ENCODE measurements at places on chromosomes 16 and 17. TPM values are rescaled to one million over a fixed set of nuclear protein-coding genes. Genes with fewer than 3 reads are reported as not detected.

DNA sequence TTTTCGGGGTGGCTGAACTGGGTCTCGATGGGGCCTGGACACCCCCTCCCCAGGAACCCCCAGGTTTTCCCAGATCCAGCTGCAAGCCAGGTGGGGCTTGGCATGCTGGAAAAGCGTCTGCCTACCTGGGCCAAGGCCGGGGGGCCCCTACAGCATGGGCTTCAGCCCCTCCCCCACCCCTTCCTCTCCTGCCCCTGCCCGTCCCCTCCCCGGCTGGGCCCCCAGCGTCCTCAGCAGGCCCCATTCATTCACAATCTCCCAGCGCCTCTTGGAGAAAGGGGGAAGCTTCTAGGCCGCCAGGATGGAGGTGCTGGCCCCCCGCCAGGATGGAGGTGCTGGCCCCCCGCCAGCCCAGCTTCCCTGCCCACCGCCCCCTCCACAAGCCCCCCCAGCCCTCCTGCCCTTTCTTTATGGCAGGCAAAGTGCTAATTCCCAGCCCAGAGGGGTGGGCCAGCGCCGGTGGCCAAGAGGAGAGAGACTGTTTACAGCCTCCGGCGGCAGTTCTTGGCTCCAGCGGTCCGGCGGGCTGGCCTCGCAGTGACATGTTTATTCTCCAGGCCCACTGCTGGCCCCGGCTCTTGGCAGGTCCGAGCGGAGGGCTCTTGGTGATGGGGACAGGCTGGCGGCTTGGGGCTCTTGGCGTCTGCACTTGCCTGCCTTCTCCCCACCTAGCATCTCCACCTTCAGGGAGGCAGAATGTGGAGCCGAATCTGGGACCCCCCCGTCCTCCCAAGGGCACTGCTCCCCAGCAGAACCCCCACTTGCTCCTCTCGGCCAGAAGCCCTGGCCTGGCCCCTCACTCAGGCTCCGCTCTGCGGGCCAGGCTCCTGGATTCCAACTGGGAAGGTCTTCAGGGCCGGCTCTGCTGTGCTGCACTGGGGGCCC lies 94.4 kb upstream of the CIBAR2 start:
- H3K27me3 ChIP-seq = no peaks in the 10 kb centered on the region
- H3K4me1 ChIP-seq = peaks cover 14% of the 10 kb centered on the region
- H3K27ac ChIP-seq = peak overlapping the region; percentile 28
- DNase-seq = peak; percentile 74

- H3K4me1 ChIP-seq = no peaks in the 10 kb centered on the region
- no peak overlapping the region for H3K4me3 ChIP-seq
- H3K27ac ChIP-seq = no peak overlapping the region
- no peaks in the 10 kb centered on the region for H3K27me3 ChIP-seq
- no peaks in the 10 kb centered on the region for H3K36me3 ChIP-seq
Observed at GRCh38 chr17:27466743-27467375, 10.6 kb downstream of the KSR1 start.

- no peaks in the 10 kb centered on the region for H3K27me3 ChIP-seq
- no peak for DNase-seq
- peaks cover 45% of the 10 kb centered on the region for H3K4me1 ChIP-seq
Observed at GRCh38 chr17:81045590-81046095, 10.7 kb downstream of the BAIAP2 start.

GRCh38 chr17:60704170-60704569 lies 26.5 kb downstream of the BCAS3 start:
- H3K4me3 ChIP-seq = no peak overlapping the region
- no peaks in the 10 kb centered on the region for H3K4me1 ChIP-seq
- H3K36me3 ChIP-seq = peaks cover 20% of the 10 kb centered on the region
- DNase-seq = no peak
- no peak overlapping the region for H3K27ac ChIP-seq

DNA sequence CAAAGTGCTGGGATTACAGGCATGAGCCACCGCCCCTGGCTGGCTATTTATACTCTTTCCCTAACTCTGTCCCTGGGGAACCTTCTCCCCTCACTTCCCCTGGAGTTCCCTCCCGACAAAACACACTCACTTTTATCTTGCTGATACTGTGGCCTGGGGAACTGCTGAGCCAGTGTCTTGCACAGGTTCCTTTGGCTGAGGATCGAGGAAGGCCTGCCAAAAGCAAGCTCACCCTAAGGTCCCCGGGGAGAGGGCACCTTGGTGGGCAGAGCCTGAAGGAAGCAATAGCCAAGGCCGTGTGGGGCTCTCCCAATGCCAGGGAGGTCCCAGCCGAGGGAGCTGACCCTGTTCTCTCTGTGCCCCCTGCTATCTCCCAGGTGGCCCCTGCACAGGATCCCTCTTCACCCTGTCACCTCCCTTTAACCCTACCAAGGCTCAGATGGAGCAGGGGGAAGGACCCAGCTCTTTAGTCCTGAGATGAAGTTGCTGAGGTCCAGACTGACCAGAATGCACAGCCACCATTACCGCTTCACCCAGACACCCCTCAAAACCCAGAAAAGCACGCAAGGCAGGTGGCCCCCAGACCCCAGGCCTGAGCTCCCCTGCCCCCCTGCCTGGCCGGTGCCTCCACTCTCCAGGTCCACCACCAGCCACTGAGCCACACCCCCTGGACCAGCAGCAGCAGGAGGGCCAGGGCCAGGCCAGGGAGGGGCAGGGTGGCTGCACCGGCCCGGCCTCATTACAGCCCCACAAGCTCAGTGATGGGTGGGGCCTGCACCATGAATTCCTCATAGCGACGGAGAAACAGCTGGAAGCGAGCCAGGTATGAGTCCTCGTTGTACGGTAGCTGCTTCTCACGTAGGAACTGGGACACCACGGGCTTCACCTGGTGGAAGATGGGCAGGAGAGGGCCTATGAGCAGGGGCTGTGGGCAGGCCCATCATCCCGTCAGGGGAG lies 5.1 kb upstream of the FDXR start:
- no peak overlapping the region for H3K4me3 ChIP-seq
- no peak overlapping the region for H3K27ac ChIP-seq
- no peaks in the 10 kb centered on the region for H3K27me3 ChIP-seq
- H3K4me1 ChIP-seq = peaks cover 26% of the 10 kb centered on the region

DNA sequence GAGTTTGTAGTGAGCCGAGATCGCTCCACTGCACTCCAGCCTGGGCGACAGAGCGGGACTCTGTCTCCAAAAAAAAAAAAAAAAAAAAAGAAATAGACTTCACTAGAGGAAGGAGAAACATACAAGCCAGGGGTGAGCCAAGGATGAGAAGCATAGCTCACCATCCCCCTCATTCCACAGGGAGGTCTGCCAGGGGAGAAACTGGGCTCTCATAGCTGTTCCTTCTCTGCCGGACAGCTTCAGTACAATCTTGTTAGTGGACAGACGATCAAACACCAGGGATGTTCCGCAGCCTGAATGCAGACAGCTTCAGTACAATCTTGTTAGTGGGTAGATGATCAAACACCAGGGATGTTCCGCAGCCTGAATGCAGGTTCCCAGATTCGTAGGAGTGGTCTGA lies 509.6 kb downstream of the CDH13 start:
- H3K27ac ChIP-seq = no peak overlapping the region
- DNase-seq = no peak
- no peaks in the 10 kb centered on the region for H3K27me3 ChIP-seq
- H3K4me3 ChIP-seq = no peak overlapping the region
- H3K36me3 ChIP-seq = no peaks in the 10 kb centered on the region

DNA sequence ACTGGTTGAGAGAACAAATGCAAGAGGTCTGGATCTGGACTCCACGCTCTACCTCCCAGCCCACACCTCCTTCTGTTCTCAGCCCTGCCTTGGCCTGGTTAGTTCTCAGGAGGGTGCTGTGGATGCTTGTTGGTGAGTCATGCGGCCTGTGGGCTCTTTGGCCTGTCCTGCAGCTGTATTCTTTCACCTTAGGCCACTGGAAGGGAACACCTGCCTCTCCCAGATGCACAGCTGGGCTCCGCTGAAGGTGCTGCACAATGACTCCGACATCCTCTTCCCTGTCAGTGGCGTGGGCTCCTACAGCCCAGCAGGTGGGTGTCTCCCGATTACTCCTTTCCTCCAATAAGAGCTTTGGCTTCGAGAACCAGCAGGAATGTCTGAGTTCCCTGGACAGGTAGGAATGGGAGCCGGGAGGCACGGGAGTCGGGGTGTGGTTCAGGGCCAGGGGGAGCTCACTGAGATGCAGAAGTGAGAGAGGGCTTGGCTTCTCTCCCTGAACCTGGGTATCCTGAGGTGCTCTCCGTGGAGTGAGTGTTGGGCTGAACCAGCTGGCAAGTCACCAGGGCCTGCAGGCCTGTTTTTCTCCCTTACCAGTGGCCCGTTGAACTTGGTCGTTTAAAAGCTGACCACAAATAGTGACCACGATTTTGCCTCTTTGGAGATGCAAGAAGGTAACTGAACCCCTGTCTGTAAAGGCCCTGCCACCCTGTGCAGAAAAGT lies 85.0 kb downstream of the SNX29 start:
- H3K36me3 ChIP-seq = no peaks in the 10 kb centered on the region
- no peaks in the 10 kb centered on the region for H3K27me3 ChIP-seq
- peak overlapping the region; percentile 56 for H3K27ac ChIP-seq

Gene TP53TG3B
- not detected for total RNA-seq

DNA sequence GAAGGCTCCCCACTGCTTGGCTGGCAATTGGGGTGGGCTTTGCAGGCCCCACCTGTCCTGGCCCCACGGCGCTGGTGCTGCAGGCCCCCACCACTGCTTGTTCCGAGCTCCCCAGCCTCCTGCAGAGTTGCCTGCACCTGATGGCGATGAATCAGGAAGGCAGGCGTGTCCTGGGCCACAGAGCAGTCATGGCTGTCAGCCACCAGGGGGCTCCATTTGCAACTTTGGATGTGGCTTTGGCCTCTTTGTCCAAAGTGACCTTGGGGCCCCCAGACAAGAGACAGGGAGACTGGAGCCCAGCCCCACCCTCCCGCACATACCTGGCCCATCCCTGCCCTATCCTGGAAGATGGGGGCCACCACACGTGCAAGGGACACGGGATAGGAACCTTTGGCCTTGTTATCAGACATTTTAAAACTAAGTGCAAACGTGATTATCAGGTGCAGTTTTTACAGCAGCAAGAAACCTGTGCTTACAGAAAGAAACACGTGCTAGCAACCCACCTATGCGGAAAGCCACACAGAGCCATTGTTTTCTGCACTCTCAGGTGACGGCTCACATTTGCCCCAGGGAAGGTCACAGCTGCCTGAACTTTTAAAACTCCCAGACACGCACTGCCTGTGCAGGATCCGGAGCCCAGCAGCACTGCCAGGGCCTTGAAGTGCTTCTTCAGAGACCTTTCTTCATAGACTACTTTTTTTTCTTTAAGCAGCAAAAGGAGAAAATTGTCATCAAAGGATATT lies at the start of gene DNASE1:
Gene DNASE1, plus strand, starts transcription at position 443 of the 743 bp plus-strand sequence. CDS start 683 bp downstream, outside the sequence.
- no peak within 1 kb of the TSS for H3K4me3 ChIP-seq
- H3K4me1 ChIP-seq = peaks cover 5% of the 10 kb centered on the region
- H3K27ac ChIP-seq = peak within 1 kb of the TSS; percentile 42
- peaks cover 42% of the 10 kb centered on the region for H3K36me3 ChIP-seq
- no peaks in the 10 kb centered on the region for H3K27me3 ChIP-seq

Gene KRT20
- total RNA-seq = not detected

Gene IL17C
- not detected for total RNA-seq

GRCh38 chr17:80738020-80738808 lies 193.6 kb downstream of the RPTOR start:
- H3K4me3 ChIP-seq = no peak overlapping the region
- no peaks in the 10 kb centered on the region for H3K27me3 ChIP-seq
- no peaks in the 10 kb centered on the region for H3K4me1 ChIP-seq
- no peak for DNase-seq
- no peak overlapping the region for H3K27ac ChIP-seq

Gene UNC45B
- 203 TPM for total RNA-seq

GRCh38 chr16:680625-680945 lies 375 bp downstream of the STUB1 start:
- H3K27me3 ChIP-seq = no peaks in the 10 kb centered on the region
- H3K4me3 ChIP-seq = peak overlapping the region; percentile 61
- peaks cover 49% of the 10 kb centered on the region for H3K4me1 ChIP-seq
- H3K27ac ChIP-seq = peak overlapping the region; percentile 96
- peaks cover 21% of the 10 kb centered on the region for H3K36me3 ChIP-seq

Gene HASPIN
- 0.44 TPM for total RNA-seq

- DNase-seq = no peak
- H3K27ac ChIP-seq = no peak overlapping the region
- no peak overlapping the region for H3K4me3 ChIP-seq
- H3K4me1 ChIP-seq = no peaks in the 10 kb centered on the region
Observed at GRCh38 chr17:48636177-48637018, 10.2 kb upstream of the HOXB9 start.

DNA sequence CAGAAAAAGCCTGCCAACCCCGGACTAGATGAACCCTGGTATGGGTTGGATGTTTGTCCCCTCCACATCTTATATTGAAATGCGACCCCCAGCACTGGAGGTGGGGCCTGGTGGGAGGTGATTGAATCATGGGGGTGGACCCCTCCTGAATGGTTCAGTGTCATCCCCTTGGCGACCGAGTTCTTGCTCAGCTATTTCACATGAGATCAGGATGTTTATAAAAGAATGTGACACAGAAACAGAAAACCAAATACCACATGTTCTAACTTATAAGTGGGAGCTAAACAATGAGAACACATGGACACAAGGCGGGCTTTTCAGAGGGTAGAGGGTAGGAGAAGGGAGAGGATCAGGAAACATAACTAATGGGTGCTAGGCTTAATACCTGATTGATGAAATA lies 576.0 kb upstream of the HSBP1 start:
- no peak for DNase-seq
- no peaks in the 10 kb centered on the region for H3K36me3 ChIP-seq
- H3K27ac ChIP-seq = no peak overlapping the region
- no peaks in the 10 kb centered on the region for H3K27me3 ChIP-seq

GRCh38 chr17:2067048-2067561 lies 12.2 kb downstream of the HIC1 start:
- no peak overlapping the region for H3K4me3 ChIP-seq
- no peak for DNase-seq
- H3K36me3 ChIP-seq = peaks cover 18% of the 10 kb centered on the region
- H3K27ac ChIP-seq = peak overlapping the region; percentile 67
- no peaks in the 10 kb centered on the region for H3K27me3 ChIP-seq

Gene DYNLRB2
- total RNA-seq = not detected

GRCh38 chr16:53506254-53506653 lies 3.2 kb upstream of the AKTIP start:
- no peaks in the 10 kb centered on the region for H3K27me3 ChIP-seq
- no peak overlapping the region for H3K27ac ChIP-seq
- H3K36me3 ChIP-seq = no peaks in the 10 kb centered on the region
- no peak overlapping the region for H3K4me3 ChIP-seq
- H3K4me1 ChIP-seq = peaks cover 43% of the 10 kb centered on the region

Gene GSE1
- total RNA-seq = 42.7 TPM

GRCh38 chr17:73984941-73985340 lies 218.5 kb upstream of the RPL38 start:
- no peak overlapping the region for H3K4me3 ChIP-seq
- no peak overlapping the region for H3K27ac ChIP-seq
- peaks cover 35% of the 10 kb centered on the region for H3K27me3 ChIP-seq
- no peaks in the 10 kb centered on the region for H3K4me1 ChIP-seq
- H3K36me3 ChIP-seq = no peaks in the 10 kb centered on the region

Gene C16orf96
- 0.05 TPM for total RNA-seq

DNA sequence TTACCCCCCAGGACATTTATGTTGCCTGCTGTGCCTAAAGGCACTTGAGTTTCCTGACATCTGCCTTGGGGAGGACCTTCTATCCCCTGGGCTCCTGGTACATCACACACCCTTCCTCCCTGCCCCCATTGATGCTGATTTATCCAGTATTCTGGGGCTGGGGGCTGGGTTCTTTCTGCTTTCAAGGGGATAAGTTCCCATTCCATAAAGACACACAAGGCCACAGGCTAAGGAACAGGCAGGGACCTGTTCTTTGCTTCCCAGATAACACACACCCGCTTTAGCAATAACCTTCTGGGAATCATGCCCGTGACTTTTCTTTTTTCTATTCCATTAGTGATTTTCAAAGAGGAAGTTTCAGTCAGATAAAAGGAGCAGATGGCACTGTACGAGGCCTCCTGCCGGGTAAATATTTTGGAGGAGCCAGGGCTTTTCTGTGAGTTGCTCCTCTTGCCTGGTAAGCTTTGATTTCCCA lies 30.6 kb downstream of the CHD9 start:
- peak; percentile 43 for DNase-seq
- peaks cover 64% of the 10 kb centered on the region for H3K4me1 ChIP-seq

All from heart left ventricle (tissue), 16 donors.